ENCODE measurements at places on chromosomes 4 and X.

- no peak for DNase-seq
Measured at GRCh38 chr4:182845618-182846017, 71.6 kb downstream of the DCTD start.

DNA sequence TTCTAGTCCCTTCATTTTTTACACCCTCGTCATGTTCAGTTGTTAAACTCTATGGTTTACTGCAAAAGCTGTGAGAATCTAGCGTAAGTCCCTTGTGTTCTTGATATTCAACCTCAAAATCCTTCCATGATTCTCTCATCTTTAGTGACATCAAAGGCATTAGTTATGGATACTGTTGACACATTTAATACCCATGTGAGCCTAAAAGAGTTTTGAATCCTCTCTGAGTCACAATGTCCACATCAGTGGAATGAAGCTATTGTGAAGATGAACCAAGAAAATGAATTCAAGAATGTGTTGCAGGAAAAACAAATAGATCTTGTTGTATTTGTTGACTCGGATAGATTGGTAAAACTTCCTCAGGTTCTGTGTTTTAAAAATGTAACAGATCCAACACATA is 394.7 kb upstream of the ATOH1 start:
- DNase-seq, result no peak

DNA sequence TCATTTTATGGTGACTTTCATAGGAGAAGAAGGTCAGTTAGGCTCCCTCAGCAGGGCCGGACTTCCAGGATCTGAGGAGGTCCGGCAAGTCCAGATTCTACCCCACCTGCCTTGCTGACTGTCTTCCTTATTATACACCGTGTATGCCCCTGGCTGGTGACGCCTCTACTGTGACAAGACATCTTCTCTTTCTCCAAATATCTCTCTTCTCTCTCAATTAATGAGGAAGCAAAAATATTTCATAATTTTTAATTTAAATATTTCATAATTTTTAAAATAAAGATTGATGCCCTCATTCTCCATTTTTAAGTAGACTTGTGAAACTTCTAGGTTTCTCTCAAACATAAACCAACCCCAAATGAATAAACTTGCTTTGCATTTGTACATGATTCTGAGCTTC is 202.5 kb downstream of the NSUN7 start:
- no peak for DNase-seq

DNA sequence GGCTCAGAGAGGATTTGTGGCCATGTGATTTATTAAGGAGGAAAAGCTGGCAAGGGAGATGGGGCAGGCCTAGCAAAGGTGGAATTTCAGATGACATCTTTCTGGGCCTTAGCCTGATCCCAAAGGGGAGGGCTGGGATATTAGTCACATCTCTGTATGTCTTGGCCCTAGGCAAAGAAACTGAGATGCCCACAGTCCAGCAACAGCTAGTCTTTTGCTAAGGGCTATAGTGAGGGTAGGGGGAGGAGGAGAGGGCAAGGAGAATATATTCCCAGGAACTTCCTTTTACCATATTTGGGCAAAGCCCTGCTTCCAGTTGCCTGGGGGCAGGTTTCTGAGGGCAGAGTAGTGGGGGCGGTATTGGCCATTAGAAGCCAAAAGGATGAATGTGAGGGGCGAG is 209.8 kb upstream of the NR3C2 start:
- no peak for DNase-seq

- no peak for DNase-seq
Measured at GRCh38 chrX:19774905-19775304, 112.5 kb downstream of the SH3KBP1 start.

GRCh38 chr4:124631760-124632159 is 80.8 kb downstream of the ANKRD50 start:
- no peak for DNase-seq

DNA sequence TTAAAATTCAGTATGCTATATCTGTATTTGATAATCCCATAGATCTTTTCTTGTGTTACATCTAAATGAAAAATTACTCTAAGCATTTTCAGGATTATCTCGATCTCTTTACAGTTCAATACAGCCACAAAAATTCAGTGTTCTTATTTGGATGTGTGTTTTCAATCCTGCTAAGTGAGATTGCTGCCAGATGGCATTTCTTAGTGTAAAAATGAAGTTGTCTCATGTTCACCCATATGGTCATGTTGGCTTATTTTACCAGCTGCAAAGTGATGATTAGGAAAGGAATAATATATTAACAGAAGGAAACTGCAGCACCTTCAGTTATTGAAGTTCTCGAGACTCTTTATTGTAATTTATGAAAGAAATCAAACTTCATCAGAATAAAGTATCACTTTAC is 12.1 kb upstream of the FAM47A start:
- no peak for DNase-seq

- DNase-seq, result peak; percentile 65
Measured at GRCh38 chrX:132217203-132218073, 1.8 kb downstream of the RAP2C start.

GRCh38 chr4:105631818-105632400 is 76.6 kb downstream of the INTS12 start:
- DNase-seq, result no peak

DNA sequence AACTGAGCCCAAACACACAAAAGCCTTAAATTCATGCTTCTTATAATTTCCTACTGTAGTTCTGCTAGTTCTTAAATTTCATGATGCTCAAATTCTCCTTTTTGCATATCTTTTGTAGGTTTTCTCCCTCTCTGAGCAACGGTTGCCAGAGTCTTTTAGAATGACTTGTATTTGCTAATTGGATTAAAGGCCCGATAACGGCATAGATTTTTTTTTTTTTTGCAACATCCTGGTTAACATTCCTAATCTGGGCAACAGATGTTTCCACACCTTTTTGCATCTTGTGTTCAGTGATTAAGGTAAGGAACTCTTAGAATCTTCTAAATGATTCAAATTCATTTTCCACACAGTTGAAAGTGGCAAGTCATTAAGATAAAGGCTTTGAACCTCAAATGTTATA is 66.3 kb upstream of the ADGRG2 start:
- no peak for DNase-seq

DNA sequence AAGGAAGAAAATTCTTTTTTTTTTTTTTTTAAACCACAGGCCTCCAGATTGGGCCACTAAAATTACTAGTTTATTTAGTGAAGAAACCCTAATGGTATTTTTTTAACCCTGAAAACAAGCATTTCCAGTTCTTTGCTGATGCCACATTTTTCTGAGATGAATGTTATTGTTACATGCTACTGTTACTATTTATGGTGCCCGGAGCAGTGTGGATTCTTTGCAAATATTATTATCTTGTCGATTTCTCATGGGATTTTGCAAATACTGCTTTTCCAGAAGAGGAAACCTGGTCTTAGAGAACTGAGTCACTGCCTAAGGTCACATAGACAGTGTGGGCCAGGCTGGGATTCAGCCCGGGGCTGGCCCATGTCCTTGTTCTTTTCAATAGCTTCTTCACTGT is 8.7 kb upstream of the ALAS2 start:
- DNase-seq, result no peak

GRCh38 chr4:172865531-172866127 is 303.0 kb upstream of the GALNT7 start:
- DNase-seq, result no peak

DNA sequence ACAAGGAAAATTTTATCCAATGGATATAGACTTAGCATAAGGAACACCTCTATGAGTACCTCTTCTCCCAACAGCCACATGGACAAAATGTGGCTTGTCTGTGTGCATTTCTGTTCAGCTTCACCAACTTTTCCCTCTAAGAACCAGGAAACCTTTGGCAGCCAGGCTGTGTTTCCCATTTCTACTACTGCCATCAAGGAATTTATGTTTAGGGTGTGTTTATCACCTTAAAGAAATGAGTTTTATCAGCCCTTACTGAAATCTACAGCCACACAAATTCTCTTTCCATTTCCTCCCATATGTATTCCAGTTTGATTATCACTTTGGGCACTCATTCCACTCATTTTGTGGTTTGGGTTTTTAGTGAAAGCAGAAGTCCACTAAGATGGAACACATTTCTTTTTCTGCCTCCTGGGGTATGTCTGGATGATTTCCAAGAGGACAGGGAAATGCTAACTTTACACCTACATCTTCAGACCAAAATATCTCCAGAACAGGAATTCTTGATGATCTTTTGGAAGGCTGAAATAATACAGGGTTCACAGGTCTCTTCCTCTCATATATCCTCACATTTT is 82.6 kb upstream of the MAOA start:
- no peak for DNase-seq

- DNase-seq, result no peak
Measured at GRCh38 chrX:124540474-124540873, 194.1 kb downstream of the SH2D1A start.

GRCh38 chrX:23854122-23854521 is 53.6 kb downstream of the APOO start:
- no peak for DNase-seq

DNA sequence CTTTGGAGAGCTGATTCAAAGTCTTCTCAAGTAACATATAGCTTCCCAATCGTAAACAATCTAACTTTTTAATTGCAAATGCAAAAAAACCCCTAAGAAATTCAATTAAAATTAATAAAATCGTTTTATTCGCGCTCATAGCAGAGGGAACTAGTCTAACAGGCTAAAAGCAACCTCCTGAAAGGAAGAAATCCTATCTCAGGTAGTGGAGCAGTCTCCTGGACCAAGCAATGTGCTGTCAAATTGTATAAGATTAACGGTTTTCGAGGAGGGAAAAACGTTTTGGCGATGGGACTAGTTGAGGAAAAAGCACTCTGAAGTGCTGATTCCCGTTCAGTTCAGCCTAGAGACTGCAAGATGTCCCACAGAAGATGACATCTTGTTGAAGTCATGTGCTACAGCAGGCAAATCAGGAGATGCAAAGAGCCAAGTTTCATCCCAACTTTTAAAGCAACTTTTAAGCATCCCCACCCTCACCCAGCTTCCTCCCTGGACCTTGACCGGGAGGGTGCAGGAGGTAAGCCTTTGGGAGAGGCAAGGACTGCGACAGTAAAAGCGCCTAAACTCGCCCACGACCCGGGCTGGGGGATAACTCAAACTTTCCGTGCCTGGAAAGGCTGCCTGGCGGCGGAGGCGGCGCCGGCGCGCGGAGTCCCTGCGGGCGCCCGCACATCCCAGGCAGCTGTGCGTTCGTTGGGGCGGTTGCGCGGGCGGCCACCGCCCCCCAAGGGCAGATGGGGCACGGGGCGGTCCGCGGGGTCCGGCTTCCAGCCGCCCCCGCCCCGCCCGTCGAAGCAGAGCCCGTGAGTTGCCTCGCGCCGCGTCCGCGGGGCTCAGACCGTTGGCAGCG is 784 bp downstream of the MAP7D3 start:
- DNase-seq, result no peak

- no peak for DNase-seq
Measured at GRCh38 chr4:72701987-72702819, 133.2 kb upstream of the ADAMTS3 start.

- DNase-seq, result no peak
Measured at GRCh38 chrX:17374619-17375366, at the start of gene NHS. Gene NHS, plus strand, starts transcription at chrX:17375200. Its CDS starts 558 bp downstream, at chrX:17375758.

- DNase-seq, result no peak
Measured at GRCh38 chrX:130878350-130879341, 24.4 kb downstream of the ENOX2 start.

DNA sequence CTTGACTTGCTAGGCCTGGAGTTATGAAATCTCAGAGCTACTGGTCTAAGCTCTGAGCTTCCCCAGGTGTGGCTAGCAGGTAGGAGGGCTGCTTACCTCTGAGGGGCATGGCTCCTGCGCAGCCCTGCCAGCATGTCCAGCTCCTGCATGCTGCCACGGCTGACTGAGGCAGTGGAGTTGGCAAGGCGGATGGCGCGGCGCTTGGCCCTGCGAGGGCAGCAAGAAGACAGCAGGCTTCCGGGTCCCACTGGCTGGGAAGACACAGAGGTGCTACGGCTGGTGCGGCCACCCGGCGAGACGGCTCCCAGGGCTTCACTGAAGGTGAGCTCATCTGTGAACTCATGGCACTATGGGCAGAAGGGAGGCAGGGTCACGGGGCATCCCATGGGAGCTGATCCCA is 5.7 kb downstream of the KCND1 start:
- DNase-seq, result no peak

- no peak for DNase-seq
Measured at GRCh38 chr4:159337041-159337440, 234.2 kb downstream of the RAPGEF2 start.

GRCh38 chrX:154383359-154384283 is 4.5 kb downstream of the EMD start:
- DNase-seq, result no peak

DNA sequence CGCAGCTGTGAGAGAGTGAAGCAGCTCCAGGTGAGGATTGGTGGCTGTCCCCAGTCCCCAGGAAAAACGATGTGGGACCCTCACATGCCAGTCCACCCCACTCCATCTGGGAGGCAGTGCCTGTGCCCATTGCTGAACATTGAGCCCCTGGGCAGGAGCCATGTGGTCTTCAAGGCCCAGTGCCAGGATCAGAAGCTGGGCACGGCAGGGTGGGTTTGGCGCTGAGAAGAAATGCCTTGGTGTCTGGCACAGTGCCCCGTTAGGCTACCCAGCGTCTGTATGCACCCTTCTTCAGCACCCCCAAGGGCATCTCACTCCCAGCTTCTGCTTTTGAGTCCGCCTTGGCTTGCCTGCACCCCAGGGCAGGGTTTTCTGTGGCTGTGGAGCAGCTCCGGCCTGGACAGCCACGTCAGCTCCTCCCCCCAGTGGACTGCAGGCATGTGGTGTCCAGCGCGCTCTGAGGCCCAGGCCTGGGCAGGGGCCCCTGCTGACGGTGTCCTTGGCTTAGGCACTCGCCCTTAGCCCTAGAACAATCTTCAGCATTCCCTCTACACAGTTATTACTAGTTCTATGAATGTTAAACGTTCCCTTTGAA is 28.6 kb downstream of the RGS12 start:
- no peak for DNase-seq

- no peak for DNase-seq
Measured at GRCh38 chr4:145042601-145043285, 55.3 kb downstream of the ANAPC10 start.

- DNase-seq, result no peak
Measured at GRCh38 chrX:129739578-129739977, 799 bp downstream of the XPNPEP2 start.

DNA sequence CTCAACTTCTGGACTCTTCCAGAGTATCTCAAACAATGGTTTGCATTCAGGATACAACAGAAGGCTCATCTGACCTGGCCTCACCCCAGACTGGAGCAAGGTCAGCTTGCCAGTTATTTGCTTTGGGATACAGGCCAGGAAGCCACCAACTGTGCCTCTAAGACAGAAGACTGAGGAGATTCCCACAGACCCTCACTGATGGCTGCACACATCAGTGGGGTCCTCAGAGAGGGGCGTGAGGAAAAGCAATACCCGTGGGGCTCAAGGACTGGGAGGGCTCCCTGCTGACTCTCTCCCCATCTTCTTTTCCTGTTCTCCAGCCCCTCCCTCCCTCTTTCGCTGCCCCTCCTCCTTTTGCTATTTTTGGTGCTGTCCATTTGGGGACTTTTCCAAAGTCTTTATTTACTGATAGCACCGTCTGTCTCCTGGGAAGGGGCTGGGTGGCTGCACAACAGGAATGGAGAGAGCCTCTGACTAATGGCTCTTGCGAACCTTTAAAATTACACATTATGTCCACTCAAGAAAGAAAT is 23.2 kb downstream of the RELL1 start:
- DNase-seq, result no peak

DNA sequence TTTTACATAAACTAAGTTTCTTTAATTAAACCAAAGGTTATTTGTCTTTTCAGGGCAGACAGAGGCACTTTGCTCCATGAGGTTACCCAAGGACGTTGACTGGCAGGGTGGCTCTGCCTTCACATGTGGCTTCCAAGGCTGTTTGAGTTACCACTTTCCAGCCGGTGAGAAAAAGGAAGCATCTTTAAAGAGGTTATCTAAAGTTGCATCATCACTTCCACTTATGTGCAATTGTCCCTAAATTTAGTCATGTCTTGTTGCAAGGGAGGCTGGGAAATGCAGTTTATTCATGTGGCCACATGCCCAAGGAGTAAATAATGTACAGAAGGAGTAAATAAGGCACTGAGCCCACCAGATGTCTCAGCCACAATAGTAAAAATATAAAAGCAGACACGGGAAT is 29.0 kb upstream of the RAP1GDS1 start:
- no peak for DNase-seq

Data from effector CD8-positive, alpha-beta T cell (primary cell).